ENCODE measurements at places on chromosomes 11 and 22.

DNA sequence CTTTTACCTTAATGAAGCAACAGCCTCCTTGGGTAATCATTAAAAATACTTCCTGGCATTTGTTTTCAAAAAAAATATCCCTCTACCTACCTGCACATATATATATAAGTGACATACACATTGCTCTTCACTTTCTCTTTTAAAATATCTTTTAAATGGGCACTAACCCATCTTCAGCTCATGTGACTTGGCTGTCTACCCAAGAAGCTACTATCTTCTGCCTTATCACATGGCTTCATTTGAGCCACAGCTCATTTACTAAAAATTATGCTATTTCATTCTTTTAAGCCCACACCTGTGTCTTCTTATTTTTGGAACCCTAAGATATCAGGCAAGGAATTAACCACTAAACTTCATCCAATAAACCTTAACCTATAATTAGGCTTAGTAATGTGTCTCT, 37.0 kb upstream of the SOX6 start:
- DNase-seq = no peak

DNA sequence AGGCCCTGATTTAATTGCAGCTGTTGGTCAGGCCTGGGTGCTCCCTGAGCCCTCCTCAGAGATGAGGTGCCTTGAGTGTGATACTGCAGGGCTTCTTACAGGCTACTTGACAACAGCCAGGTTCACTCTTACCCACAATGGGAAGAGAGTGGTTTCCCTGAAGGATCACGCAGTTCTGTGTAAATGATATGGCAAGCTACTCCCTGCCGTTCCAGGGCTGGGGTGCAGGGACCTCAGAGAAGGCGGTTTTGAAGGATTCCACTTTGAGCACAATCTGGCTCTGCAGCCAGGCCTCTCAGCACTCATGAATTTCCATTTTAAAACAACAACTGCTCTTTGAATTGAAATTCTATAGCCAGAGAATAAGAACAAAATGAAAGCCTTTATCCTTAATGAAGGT, 92.9 kb downstream of the SLC17A6 start:
- DNase-seq = no peak

- no peak for DNase-seq
These were observed 60.1 kb downstream of the TRPC6 start for GRCh38 chr11:101523634-101524260.

GRCh38 chr11:28628412-28628811, 520.2 kb downstream of the METTL15 start:
- DNase-seq = no peak

GRCh38 chr11:73236854-73237253, 18.8 kb downstream of the P2RY2 start:
- no peak for DNase-seq

DNA sequence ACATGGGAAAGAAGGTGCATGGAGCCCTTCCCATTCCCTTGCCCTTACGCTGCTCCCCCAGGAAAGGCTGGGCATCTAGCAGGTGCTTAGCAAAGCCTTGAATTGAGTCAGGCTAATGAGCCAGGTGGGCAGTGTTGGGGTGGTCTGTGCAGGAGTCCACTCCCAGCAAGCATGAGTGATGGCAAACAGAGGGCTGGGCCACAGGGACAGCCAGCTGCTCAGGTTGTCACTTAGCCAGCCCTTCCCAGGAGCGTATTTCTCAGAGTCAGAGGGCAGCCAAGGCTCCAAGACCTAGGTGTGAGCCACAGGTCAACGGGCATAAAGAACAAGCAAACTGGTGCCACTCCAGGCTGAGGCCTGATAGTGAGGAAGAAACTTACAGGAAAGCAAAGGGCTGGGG, 149.8 kb downstream of the DSCAML1 start:
- DNase-seq = no peak

- DNase-seq = no peak
These were observed 36.3 kb downstream of the HORMAD2 start for GRCh38 chr22:30116362-30117117.

GRCh38 chr11:65637794-65638419, at the start of gene SIPA1:
Gene SIPA1 (plus strand): TSS chr11:65638101. CDS start chr11:65640922, 2,821 bp downstream.
- peak; percentile 61 for DNase-seq

GRCh38 chr11:64913171-64913727, 3.8 kb downstream of the ATG2A start:
- DNase-seq = no peak

- no peak for DNase-seq
These were observed 377.3 kb upstream of the CCDC90B start for GRCh38 chr11:83663446-83663845.
